Central memory CD4-positive, alpha-beta T cell (primary cell): ENCODE measurements at places on chromosomes 11 and 22.

- no peak for DNase-seq
Measured at GRCh38 chr11:10412266-10412665, 42.8 kb upstream of the AMPD3 start.

- DNase-seq, result peak; percentile 12
Measured at GRCh38 chr11:99015634-99016454, 4.9 kb upstream of the CNTN5 start.

DNA sequence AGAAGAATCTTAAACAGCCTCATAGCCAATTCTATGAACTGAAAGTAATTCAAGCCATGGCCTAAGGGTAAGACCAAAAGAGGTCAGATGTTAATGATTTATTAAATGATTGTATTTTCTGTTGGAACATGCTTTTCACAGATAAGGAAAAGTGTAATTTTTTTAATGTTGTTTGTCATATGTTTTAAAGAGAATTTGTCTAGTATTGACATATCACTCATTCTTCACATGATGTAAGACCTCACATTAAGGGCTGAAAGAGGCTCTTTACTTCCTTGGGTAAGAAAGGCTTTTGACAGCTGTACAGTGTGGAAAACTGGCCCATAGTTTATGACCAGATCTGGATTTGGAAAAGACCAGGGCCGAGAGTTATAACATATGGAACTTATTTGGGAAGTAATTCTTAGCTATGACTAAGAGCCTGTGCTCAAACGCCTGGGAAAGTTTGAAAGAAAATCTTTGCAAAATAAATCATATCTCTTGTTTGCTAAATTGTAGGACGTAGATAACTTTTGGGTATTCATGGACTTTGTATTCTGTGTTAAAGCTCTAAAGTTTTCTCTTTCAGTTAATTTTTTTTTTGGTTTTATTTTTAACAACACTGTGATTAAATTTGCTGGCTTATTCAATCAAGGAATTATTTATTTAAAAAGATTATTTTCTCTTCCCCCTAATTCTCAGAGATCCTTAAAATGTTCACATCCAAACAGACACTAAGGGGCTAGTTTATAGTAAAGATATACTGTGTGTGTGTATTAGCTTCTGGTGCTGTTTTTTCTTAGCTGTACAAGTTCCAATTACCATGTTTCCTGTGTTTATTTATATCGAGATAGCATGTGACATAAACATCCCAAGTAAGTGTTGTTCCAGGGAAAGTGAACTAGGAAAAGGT, 162.2 kb downstream of the ARHGAP42 start:
- DNase-seq, result no peak

DNA sequence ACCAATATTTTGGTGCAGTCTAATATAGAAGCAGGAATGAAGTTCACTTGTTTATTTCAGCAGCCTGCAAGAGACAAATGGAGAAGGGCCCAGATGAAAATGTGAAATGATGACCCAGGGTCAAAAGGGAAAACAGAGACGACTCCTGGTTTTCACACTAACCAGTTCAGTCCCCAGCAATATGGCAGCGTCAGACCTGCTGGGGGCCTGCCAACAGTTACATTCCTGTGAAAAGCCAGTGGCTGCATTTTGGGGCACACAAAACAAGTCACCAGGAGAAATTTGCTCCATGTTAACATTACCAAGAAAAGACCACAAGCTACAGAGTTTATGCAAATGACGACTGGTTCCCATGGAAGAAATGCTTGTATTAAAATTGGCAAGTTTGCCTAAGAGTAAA, 80.2 kb downstream of the CCDC34 start:
- DNase-seq, result no peak

DNA sequence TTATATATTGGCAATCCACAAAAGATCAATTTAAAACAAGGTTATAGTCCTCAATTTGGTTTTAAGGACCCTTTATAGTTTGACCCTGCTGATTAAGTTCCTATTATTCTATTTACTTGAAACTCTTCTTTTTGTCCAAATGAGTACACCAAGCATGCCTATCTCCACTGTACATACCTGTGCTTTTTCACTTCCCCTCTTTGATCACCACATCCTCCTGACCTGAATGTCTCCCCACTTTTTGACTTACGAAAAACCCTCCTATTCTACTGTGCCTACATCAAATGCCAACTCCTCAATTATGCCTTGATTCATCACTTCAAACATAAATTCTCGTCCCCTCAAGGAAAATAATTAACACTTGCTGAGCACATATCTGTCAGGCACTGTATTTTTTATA, 113.5 kb downstream of the SOX6 start:
- no peak for DNase-seq

DNA sequence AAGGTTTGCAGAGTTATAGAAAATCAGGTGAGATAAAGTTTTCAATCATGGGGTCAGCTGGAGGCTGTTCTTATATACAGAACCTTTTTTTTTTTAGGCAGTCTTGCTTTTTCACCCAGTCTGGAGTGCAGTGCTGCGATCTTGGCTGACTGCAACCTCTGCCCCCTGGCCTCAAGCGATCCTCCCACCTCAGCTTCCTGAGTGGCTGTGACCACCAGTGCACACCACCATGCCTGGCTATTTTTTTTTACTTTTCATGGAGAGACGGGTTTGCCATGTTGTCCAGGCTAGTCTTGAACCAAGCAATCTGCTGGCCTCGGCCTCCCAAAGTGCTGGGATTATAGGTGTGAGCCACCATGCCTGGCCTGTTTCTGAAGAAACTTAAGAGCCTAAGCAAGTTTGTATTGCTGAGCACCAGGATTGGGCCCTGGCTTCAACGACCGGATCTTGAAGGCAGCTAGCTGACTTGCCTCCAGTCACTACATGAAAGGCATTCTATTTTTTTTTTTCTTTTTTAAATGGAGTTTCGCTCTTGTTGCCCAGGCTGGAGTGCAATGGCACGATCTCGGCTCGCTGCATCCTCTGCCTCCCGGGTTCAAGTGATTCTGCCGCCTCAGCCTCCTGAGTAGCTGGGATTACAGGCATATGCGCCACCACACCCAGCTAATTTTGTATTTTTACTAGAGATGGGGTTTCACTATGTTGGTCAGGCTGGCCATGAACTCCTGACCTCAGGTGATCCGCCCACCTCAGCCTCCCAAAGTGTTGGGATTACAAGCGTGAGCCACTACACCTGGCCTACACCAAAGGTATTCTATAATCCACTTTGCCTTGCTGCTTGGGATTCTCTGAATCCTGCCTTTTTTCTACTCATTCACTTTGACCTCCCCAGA, 7.6 kb downstream of the XBP1 start:
- DNase-seq, result no peak

GRCh38 chr22:48182846-48183805, 1420.7 kb downstream of the TBC1D22A start:
- DNase-seq, result no peak

DNA sequence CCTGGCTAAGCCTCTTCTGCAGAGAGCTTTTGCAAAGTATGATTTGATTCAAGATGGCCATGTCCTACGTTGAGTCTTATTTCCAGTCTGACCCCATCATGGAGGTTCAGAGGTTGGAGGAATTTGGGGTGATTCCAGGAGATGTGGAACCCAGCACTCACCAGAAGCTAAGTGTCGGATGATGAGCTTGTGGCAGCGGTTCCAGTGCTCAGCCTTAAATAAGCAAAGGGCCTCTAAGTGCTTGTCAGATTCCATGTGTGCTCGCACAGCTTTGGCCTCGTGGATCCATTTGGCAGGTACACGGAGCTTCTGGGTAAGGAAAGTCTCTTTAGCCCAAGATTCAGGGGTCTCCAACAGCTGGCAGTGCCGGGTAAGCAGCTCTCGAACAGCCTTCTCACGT, 11.9 kb upstream of the CHRNA10 start:
- DNase-seq, result no peak

DNA sequence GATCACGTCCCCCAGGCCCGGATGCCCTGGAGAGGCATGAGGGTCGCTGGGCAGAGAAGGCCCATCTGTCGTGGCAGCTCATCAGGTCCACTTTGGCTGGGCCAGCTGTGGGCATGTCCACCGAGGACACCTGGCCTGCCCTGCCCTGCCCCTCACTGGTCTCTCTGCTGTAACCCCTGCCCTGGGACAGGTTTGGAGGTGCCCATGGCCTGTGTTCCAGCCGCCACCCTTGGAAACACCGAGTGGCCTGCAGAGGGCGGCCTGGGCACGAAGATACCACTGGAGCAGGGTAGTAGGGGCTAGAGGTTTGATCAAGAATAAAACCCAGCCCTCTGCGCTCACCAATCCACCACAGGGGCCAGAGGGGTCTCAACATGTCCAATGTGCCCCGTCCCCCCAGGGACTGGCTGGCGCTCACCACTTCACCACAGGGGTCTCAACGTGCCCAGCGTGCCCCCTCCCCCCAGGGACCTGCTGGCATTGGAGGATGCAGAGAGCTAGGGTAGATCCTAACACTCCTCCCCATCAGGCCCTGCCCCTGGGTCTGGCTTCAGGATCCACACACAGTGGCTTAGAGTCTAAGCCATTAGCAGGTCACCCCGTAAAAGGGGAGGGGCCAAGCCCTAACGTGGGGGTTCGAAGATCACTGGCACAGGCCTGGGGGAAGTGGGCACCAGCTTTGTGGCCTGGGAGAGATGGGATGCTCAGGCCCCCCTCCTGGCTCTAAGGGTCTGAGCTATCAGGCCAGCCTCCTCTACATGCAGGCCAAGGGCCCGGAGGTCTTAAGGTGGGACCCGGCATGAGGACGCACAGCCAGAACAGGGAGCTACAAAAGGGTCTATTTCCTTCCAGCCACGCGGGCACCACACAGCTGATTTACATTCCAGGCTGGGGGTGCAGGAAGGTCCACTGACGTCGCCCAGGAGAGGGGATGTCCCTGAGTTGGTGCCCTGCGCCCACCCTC, 1.3 kb upstream of the HDAC10 start:
- peak; percentile 60 for DNase-seq

GRCh38 chr11:94926271-94926625, 47.1 kb downstream of the CWC15 start:
- no peak for DNase-seq

DNA sequence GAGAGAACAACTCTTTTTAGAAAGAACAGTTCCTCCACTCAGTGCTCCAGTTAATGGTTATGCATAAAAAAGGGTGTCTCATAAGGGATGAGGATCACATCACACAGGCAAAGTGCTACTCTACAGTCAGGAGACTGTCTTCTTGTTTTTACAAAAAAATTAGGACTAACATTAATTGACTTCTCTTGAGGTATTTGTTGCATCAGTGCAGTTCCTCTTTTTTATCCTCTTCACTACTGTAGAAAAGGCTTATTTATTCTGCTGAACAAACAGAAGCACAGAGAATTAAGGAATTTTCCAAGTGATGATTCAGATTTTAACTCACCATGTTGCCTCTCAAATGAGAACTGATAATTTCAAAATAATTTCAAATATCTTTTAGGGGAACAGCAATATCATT, 1.9 kb downstream of the MMP8 start:
- DNase-seq, result no peak

DNA sequence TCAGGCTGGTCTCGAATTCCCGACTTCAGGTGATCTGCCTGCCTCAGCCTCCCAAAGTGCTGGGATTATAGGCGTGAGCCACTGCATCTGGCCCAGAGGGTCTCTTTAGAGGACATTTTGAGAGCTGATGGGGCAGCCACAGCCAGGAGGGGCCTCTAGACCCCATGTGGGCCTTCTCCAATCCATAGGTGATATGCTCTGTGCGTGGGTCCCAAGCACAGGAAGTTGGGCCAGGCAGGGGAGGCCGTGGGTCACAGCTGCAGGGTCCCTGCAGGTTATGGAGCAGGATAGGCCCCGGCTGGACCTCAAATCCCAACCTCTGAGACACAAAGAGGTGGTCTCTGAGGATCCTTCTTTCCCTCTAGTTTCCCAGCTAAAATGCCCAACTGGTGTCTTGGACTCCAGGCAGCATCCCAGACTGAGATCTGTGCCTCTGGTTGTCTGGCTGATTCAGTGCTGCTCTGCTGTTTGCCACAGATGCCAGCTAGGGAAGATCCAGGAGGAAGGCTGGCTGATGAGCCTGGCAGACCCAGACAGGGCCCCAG, 1.5 kb downstream of the LRRC75B start:
- no peak for DNase-seq

- DNase-seq, result no peak
Measured at GRCh38 chr22:23230348-23231068, 50.2 kb downstream of the BCR start.

GRCh38 chr11:47236482-47236881, 12.1 kb downstream of the ACP2 start:
- no peak for DNase-seq

DNA sequence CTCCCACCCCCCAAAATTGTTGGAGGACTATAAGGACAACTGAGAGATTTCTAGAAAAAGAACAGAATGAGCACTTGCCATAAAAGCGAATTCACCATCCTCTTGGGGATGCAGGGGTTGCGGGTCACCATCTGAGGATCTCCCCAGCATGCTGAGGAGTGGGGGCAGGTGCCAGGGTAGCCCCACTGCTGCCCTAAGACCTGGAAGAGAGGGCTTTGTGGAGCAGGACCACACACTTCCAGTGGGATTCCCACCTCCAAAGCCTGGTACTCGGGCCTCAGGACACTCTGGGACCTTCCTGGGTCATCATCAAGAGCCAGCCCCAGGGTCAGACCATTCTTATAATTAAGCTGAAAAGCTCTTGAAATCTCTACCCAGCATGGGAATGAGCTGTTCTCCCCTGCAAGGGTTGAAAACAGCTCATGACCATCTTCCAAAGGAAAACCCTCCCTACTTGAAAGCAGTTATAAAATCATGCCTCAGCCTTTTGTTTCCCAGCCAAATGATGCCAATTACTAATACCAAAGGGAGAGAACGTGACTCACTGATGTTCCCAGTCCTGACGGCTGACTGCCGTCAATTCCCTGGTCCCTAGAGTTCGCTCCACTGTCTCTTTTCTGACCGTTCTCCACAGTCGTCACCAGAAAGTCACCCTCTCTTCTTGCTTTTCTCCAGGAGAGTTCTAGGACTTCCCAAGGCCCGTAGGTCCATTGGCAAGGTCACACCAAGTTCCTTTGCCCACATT, 76.8 kb upstream of the CREB3L1 start:
- no peak for DNase-seq

- peak; percentile 43 for DNase-seq
Measured at GRCh38 chr11:123580557-123581275, 73.7 kb downstream of the SCN3B start.

GRCh38 chr22:25025491-25026400, 73.2 kb downstream of the KIAA1671 start:
- DNase-seq, result no peak

GRCh38 chr11:94477624-94478023, 16.0 kb downstream of the MRE11 start:
- DNase-seq, result no peak

GRCh38 chr11:92796744-92797143, 172.7 kb upstream of the MTNR1B start:
- no peak for DNase-seq

DNA sequence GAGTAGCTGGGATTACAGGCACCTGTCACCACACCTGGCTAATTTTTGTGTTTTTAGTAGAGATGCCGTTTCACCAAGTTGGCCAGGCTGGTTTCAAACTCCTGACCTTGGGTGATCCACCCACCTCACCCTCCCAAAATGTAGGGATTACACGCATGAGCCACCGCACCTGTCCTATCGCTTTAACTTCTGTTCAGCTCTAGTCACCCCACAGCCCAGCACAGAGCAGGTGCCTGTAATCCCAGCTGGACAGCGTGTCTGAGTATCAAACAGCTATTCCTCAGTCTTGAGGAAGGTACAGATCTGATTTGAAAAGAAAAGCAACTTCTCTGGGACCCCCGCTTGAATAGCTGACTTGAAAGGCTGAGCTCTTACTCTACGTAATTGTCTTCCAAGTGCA, 149.1 kb downstream of the CTTN start:
- DNase-seq, result no peak

GRCh38 chr22:39463931-39464390, 7.1 kb downstream of the MGAT3 start:
- no peak for DNase-seq
